ENCODE measurements at places on chromosomes 3 and 15.

DNA sequence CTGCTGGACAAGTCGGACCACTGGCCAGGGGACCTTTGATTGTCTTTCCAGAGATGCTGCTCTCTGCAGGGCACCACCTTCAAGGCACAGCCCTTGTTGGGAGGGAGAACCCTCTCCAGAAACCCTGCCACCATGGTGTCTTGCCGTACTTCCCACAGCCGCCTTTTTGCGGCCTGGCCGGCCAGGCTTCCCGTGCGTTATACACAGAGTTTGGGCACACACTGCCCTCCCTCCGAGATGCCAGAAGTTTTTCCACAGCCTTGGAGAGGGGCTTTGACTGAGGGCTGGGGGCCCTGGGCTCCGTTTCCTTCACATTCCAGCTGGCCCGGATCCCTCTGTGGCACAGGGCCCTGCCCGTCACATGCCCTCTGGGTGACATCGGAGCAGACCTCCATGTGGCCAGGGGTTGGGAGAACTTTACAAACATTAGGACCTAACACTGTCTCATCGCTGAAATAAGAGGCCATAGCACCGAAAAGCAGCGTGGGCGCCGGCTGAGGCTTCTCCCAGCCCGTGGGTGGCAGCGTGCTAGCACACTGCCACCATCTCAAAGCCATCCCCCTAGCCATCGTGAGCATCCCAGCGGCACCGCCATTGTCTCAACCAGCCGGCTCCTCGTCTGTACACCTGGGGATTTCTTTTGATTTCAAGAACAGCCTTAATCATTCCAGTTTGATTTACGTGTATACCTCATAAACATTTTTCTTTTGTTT is 6.3 kb upstream of the APEH start:
- DNase-seq = no peak

- no peak for DNase-seq
These were observed 591.0 kb downstream of the MECOM start for GRCh38 chr3:169072494-169072893.

DNA sequence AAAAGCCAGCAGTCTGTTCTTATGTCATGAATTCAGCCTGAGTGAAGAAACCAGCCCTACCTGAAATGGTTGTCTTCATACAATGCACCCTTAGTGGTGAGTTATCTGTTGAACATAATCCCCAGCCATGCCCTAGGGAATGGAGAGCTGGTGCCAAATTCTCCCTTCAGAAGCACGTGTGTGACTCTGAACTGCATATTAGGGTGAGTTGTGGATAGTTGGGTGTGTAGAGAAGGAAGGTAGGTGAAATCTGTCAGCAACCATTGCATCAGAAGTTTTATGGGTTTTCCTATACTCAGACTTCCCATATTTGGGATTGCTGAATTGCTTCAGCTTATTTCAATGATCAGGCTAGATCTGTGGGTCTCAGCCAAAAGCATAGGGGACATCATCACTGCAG is 46.5 kb upstream of the TP63 start:
- no peak for DNase-seq

DNA sequence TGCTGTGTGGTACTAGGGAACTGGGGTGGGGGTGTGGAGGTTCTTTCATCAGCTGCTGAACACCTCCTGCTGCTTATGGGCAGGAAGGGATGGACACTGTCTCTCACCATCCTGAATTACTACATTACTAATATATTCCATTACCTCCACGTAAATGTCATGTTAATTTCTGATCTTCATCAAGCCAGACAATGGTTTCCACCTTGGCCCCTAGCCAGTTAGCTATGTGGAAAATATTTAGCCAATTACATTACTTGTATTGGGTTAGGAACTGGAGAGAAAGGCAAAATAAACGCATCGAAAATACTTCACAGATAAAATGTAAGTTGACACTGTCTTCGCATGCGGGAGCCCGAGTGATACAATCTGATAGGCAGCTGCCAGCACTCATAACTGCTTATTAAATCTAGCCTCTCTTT is 95.1 kb downstream of the FOXP1 start:
- peak; percentile 13 for DNase-seq

DNA sequence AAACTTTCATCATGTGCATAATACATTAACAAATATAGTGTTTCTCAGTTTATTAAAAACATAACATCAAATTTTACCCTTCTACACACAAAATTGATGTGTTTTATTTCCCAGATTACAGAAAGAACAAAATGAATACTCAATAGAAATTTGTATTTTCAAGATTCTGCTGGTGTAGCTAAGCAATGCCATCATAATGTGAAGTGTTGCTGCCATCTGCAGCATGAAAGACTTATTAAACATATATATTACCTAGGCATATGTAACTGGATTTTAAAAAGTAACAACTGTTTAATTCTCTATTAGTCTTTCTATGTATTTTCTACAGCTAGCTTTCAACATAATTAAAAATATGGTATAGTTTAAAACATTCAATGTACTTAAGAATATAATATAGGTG is 27.5 kb downstream of the PLSCR5 start:
- DNase-seq = no peak

DNA sequence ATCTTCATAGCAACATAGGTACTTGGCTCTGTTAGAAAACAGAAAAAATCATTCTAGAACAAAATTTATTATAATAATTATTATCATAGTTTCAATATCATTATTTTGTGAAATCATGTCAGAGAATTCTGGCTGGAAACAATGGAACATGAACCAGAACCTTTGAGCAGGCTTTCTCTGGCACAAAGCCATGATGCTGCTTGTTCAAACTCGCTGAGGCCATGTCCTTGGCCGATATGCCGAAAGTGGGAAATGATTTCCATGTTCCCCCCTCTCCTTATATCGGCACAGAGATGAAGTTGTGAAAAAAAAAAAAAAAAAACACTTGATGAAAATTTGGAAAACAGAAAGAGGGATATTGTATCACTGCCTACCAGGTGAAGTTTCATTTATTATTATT is 49.0 kb upstream of the MRPL3 start:
- peak; percentile 21 for DNase-seq

DNA sequence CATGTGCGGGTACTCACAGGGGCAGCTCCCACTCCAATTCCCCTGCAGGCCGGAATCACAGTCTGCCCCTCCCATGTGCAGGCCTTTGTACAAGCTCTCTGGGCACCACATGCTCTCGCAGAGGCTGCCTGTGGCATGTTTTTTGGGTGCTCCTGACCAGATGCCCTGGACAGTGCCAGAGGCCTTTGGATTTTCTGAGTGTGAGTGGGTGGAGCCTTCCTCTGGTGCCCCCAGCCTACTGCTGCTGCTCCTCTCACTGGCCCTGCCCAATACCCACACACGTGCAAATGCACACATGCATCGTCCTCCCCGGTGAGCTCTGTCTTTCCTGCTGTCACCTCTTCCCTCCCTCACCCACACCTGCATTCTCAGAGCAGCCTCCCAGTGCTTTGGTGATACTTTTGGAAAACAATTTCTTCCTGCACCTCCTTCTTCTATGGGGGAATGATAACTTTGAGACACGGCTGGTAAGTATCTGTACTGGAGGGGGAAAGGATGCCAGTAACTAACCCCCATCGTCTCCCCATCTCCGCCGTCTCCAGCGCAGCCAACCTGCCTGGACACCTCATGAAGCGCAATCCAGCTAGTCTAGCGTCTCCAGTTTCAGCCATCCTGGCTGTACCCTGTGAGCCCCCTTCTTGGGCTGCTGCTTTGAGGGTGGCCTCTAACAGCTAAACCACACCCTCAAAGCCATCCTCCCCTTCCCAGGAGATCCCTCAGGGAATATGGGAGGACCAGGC is 229.4 kb upstream of the TOPAZ1 start:
- DNase-seq = no peak

DNA sequence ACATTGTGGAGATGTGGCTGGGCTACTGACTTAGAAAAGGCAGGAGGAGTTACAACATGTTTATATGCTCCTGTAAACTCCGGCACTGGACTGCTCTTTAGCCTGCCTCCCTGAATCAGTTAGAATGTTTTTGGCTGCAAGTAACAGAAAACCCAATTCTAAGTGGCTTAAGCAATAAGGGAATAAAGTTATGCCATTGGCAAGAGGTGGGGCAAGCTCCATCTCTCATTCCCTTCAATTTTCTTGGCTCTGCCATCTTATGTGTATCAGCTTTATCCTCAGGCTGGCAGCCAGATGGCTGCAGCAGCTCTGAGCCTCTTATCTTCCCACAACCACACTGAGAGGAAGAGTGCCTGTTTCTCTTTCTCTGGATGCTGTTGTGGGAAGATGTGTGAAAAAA is 22.4 kb upstream of the MEIS2 start:
- DNase-seq = peak; percentile 48

DNA sequence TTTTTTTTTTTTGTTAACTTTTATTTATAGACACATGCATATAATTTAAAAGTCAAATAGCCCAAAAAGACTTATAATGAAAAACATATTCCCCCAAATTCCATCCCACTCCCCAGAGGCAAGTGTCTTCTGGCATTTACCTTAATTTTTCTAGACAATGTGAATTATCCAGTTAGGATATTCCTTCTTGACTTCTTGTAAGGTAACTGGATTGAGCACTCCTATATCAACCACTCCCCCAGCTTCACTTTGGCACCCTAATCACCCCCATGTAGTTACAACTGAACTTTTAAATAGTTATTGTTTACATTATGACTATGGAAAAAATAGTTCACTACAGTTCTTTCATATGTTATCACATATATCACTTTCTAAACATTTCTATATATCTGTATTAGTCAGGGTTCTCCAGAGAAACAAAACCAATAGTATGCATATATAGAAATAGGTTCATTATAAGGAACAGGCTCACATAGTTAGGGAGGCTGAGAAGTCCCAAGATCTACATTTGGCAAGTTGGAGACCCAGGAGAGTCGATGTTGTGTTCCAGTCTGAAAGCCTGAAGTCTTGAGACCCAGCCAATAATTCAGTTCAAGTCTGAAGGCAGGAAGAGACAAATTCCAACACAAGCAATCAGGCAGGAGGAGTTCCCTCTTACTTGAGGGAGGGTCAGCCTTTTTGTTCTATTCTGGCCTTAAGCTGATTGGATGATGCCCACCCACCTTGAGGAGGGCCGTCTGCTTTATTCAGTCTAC is 175.8 kb downstream of the THSD4 start:
- no peak for DNase-seq

DNA sequence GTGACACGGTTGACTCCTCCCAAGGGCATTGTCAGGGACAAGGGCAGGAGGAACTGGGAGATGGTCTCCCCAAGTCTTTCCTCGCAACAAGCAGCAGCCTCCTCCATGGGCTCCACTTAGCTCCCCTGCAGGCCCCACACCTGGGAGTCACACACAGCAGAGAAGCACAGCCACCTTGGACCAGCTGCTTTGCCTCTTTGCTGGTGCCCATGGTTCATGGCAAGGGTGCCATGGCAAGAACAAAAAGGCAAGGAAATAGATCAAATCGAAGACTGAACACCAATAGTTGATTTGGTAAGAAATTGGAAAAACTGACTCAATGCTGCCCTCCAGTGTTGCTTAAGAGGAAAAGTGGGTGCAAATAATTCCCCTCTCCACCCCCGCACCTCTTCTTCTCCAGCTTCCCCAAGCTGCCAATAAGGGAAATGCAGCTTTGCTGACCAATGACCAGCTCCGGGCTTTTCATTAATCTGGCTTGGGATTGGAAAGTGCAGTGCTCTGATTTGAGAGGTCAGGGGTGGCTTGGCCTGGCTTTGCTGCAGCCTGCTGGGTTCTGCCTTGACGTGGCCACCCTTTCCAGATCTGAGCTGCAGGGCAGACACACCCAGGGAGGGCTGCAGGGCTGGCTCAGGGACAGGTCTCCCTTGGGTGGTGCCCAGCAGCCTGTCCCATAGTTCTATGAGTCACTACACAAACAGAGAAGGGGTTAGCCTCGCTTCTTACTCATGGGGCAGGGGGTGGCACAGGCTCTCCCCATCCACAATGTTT is 162.0 kb downstream of the KLF13 start:
- peak; percentile 63 for DNase-seq

GRCh38 chr3:123834631-123835030 is 49.5 kb downstream of the MYLK start:
- no peak for DNase-seq

DNA sequence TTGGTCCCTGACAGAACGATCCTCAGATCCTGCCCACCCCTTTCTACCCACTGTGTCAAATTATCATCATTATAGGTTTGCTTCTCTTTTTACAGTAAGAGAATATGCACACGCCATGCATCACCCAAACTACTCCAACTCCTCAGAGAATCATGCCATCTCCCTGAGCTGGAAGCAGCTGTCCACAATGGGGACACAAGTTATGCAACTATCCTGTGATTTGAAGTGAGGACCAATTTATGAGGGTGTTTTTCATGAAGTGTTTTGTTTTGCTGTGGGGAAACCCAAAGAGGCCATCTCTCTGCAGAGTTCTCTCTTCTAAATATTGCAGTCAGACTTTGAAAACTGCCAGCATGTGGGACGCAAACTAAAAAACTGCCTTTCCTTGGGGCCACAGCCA is 35.8 kb upstream of the TNFSF10 start:
- DNase-seq = no peak

DNA sequence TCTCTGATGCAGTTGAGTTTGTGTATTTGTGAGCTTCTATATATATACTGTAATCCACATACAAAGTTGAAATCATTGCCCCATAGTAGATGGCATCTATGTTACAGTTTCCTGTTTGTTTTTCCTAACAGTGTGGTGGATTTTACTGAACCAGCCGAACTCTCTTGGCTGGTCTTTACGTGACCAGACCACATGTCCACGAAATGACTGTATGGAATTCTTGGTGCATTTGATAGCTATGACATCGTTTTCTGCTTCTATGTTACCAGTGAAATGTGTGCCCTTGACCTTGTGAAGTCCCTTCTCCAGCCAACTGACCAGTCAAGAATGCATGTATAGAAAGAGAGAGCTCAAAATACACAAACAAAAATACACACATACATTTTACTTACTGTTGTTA is 1.8 kb downstream of the KCNMB2 start:
- no peak for DNase-seq

DNA sequence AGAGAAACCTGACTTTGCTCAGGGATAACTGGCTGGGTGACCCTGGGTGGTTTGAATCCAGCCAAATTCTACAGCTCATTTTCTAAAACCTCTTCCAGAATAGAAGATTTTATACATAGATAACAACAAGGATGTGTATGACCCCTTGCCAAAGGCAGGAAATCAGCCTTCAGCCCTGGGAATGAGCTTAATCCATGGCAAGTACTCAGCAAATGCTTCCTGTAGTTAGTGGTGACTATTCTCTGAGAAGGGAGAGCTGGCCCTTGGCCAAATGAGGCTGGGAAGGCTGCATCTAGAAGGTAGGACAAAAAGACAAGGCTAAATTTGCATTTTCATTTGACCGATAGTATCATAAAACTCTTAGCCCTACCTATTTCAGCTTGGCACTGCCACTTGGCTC is 4.6 kb upstream of the HACD3 start:
- no peak for DNase-seq

- no peak for DNase-seq
These were observed 480.1 kb upstream of the SGO1 start for GRCh38 chr3:20666091-20666490.

DNA sequence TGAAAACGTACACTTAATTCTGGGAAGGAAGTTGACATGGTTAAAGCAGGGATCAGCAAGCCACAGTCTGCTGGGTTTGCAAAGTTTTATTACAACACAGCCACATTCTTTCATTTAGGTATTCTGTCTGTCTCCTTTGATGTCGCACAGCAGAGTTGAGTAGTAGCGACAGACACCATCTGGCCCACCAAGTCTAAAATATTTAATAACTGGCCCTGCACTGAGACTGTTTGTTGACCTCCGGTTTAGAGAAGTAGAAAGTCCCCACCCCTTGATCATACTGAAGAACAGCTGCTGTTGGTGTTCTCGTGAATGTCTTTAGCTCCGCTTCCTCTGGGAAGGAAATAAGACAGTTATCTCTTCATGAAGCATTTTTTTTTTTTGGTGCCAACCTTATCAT is 66.2 kb downstream of the MCTP2 start:
- DNase-seq = no peak

GRCh38 chr3:42118762-42119361 is 27.7 kb downstream of the TRAK1 start:
- DNase-seq = peak; percentile 40

Data from BE2C (cell line).